Calu3 (cell line): ENCODE measurements at places on chromosomes 3 and 15. TPM values are rescaled to one million over a fixed set of nuclear protein-coding genes. Genes with fewer than 3 reads are reported as not detected.

The CLDN16 gene
- 2.9 and 4.8 TPM in 2 replicates for total RNA-seq

The ARHGAP11A gene
- total RNA-seq = 28.7 and 32.8 TPM in 2 replicates

The IL12A gene
- 1.0 and 3.6 TPM in 2 replicates for total RNA-seq

The EOMES gene
- 0.61 and 0.73 TPM in 2 replicates for total RNA-seq

The EPHA3 gene
- 28.8 and 31.6 TPM in 2 replicates for total RNA-seq

The TLR9 gene
- total RNA-seq = 0.14 and 0.27 TPM in 2 replicates

The ATP13A5 gene
- total RNA-seq = 0.66 TPM in 1 of 2 replicates, not detected in the other

The PFKFB4 gene
- 3.6 and 5.1 TPM in 2 replicates for total RNA-seq

The RTP3 gene
- not detected in 2 replicates for total RNA-seq

The KLHL25 gene
- 14.1 and 16.0 TPM in 2 replicates for total RNA-seq

The RUVBL1 gene
- total RNA-seq = 156 and 167 TPM in 2 replicates

The GABRR3 gene
- not detected in 2 replicates for total RNA-seq

The ZIC1 gene
- total RNA-seq = not detected in 2 replicates

The SCAANT1 gene
- not detected in 2 replicates for total RNA-seq

The CHD2 gene
- 127 and 140 TPM in 2 replicates for total RNA-seq

The TMEM207 gene
- total RNA-seq = 0.57 and 1.4 TPM in 2 replicates

The GPR62 gene
- total RNA-seq = not detected in 2 replicates

The ANKRD34C gene
- not detected in 2 replicates for total RNA-seq

The GMNC gene
- 0.24 and 0.29 TPM in 2 replicates for total RNA-seq

The SMAD3 gene
- 121 and 147 TPM in 2 replicates for total RNA-seq

The WDR49 gene
- total RNA-seq = 1.4 and 2.2 TPM in 2 replicates

The CRTC3 gene
- total RNA-seq = 17.5 and 22.9 TPM in 2 replicates

The CLRN1 gene
- total RNA-seq = not detected in 2 replicates

The SPATA12 gene
- 0.47 and 0.64 TPM in 2 replicates for total RNA-seq

The UBL7 gene
- 38.5 and 43.8 TPM in 2 replicates for total RNA-seq

The SCN5A gene
- 0.42 and 0.61 TPM in 2 replicates for total RNA-seq

The KIF15 gene
- 17.0 and 18.4 TPM in 2 replicates for total RNA-seq

The RYR3 gene
- not detected in 2 replicates for total RNA-seq

The PIERCE2 gene
- 2.9 and 3.1 TPM in 2 replicates for total RNA-seq

The CAMP gene
- not detected in 2 replicates for total RNA-seq

The CORO2B gene
- total RNA-seq = 0.14 and 0.15 TPM in 2 replicates

The PLA1A gene
- 0.81 and 0.99 TPM in 2 replicates for total RNA-seq

The RYK gene
- 109 and 135 TPM in 2 replicates for total RNA-seq

The GTF2A2 gene
- 72.8 and 93.7 TPM in 2 replicates for total RNA-seq
